ENCODE measurements at places on chromosomes 13 and 19. TPM values are rescaled to one million over a fixed set of nuclear protein-coding genes. Genes with fewer than 3 reads are reported as not detected.

DNA sequence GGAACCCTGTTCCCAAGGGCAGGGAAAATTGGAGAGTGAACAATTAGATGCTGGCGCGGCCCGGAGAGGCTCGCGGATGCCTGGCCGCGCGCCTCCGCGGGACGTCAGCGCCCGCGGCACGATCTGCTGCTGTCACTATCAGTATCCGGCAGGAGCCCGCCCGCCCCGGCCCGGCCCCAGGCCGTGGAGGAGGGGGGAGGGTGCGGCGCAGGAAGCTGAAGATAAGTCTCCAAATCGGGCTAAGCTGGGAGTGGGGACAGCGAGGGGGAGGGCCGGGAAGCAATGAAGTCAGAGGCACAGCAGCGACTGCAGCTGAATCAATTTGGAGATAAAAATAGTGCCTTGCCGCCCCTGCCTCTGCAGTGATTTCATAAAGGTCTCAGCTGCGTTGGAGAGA is 441.5 kb upstream of the KLF12 start:
- H3K4me3 ChIP-seq: peak overlapping the region; percentile 16
- no peak overlapping the region for H3K27ac ChIP-seq

DNA sequence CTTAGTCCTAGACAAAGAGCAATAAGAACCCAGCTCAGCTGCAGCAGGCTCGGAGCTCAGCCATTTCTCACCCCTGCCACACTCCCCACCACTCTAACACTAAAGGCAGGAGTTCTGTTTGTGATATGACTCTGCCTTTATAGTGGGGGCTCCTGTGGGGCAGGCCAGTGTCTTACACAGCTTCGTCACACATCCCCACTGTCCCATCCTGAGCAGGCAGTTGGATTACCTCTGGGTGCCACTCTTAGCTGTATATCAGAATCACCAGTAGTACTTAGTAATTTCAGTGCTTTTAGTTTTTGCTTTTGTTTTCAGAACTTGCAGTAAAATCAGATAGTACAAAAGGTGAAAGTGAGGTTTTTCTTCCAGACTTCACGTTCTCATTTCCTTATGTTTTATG is 16.8 kb downstream of the SAMD4B start:
- no peak overlapping the region for H3K4me3 ChIP-seq
- no peak overlapping the region for H3K27ac ChIP-seq
- no peaks in the 10 kb centered on the region for H3K27me3 ChIP-seq
- H3K36me3 ChIP-seq: peaks cover 77% of the 10 kb centered on the region

DNA sequence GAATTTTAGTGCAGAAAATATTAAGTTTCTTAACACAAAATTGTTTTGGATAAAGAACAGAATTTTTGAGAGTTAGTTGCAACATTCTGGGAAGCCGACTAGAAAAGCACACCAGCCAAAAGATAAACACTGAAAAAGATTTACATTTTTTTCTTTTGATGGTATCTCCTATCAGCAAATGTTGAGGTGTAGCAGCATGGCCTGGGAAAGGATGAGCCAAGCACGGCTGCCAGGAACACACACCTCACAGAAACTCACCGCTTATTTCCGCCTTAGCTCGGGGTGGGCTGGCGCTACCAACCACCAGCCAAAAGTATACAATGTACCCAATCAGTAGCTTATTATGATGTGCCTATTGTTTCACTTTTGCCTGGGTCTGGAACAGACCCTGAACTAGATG is 134.7 kb downstream of the MIPEP start:
- DNase-seq: no peak
- no peaks in the 10 kb centered on the region for H3K4me1 ChIP-seq
- peaks cover 36% of the 10 kb centered on the region for H3K36me3 ChIP-seq
- H3K27me3 ChIP-seq: no peaks in the 10 kb centered on the region
- no peak overlapping the region for H3K4me3 ChIP-seq

DNA sequence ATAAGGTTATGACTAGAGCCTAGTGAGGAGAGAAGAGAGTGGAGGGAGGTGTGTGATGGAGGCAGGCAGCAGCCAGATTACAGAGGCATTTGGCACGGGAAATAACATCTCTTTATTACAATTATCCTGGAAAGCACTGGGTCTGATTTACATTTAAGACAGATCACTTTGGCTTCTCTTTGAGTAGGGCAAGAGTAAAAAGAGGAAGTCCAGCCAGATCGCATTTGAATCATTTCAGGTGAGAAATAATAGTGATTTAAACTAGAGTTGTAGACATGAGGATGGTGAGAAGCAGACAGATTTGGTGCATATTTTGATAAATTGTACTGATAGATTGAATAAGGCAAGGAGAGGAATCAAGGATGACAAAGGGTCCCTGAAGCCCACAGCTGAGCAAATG is 9.6 kb upstream of the SACS start:
- no peak overlapping the region for H3K27ac ChIP-seq
- H3K27me3 ChIP-seq: no peaks in the 10 kb centered on the region
- no peaks in the 10 kb centered on the region for H3K36me3 ChIP-seq
- no peaks in the 10 kb centered on the region for H3K4me1 ChIP-seq

DNA sequence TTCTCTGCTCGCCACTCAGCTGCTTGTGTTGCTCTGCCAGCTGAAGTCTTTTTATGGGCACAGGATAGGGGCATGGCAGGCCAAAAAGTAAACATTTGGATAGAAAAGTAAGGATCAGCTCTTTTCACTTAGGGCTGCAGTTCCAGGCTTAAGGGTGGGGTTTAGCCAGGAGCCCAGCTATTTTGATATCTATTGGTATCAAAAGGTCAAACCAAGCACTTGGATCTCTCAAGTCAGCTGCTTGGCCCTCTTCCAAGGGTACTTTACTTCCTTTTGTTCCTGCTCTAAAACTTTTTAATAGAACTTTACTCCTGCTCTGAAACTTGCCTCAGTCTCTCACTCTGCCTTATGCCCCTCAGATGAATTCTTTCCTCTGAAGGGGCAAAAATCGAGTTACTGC is 55.7 kb upstream of the ABCC4 start:
- no peaks in the 10 kb centered on the region for H3K27me3 ChIP-seq
- peak; percentile 1 for DNase-seq
- no peaks in the 10 kb centered on the region for H3K4me1 ChIP-seq
- H3K4me3 ChIP-seq: no peak overlapping the region

DNA sequence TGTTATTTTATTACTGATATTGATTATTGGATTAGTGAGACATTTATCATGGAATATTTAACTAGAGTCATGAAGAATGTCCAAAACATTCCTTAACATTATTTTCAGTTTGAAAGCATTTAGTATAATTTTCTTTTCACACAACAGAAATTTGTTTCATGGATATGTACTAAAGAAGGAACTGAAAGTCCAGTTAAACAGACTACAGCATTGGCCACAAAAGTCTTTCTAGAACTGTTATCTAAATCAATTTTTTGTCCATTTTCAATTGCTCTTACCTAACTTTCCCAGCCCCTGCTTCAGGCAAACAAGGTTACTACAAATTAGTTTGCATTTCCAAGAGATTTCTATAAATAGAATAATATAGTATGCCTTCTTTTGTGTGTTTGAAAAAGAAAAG is 1018.0 kb upstream of the PCDH20 start:
- no peaks in the 10 kb centered on the region for H3K27me3 ChIP-seq
- H3K27ac ChIP-seq: no peak overlapping the region
- H3K36me3 ChIP-seq: no peaks in the 10 kb centered on the region
- H3K4me3 ChIP-seq: no peak overlapping the region
- H3K4me1 ChIP-seq: no peaks in the 10 kb centered on the region
- DNase-seq: no peak

GRCh38 chr13:23905766-23906165 is 8.5 kb upstream of the C1QTNF9B start:
- no peak for DNase-seq
- peaks cover 28% of the 10 kb centered on the region for H3K27me3 ChIP-seq
- H3K27ac ChIP-seq: no peak overlapping the region
- no peaks in the 10 kb centered on the region for H3K36me3 ChIP-seq
- H3K4me1 ChIP-seq: peaks cover 9% of the 10 kb centered on the region

GRCh38 chr13:48210178-48210577 is 22.8 kb upstream of the ITM2B start:
- no peak overlapping the region for H3K4me3 ChIP-seq

DNA sequence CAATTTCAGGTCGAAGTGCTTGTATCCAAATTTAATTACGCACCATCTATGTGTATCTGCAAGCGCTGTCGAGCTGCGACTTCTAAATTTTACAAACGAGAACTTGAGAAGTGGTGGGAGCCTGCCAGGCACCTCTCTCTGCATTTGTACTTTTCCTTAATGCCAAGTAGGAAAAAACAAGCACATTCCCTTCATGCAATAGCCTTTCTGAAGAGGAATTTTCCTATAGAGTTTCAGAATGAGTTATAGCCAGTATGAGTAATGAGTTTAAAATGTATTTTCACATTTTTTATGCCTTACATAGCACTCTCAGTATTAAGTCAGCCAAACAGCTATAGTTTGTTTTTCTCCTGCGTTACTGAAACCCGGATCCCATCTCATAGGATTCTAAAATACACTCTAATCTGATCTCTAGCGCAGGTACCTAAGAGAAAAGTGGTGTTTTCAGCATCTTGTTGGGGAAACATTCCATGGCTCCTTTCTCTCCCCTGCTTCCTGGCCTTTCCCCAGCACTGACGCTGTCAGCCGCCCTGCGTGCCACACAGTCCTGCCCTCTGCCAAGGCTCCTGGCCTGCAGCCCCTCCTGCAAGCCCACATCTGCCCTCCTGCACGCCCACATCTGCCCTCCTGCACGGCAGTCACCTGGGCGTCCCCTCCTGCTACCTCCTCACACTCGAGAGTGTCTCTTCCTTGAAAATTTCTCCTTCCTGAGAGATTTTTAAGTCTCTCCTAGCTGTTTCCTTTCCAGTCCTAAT is 526.9 kb downstream of the MYO16 start:
- peaks cover 9% of the 10 kb centered on the region for H3K27me3 ChIP-seq
- no peaks in the 10 kb centered on the region for H3K4me1 ChIP-seq
- H3K36me3 ChIP-seq: no peaks in the 10 kb centered on the region
- H3K27ac ChIP-seq: no peak overlapping the region

DNA sequence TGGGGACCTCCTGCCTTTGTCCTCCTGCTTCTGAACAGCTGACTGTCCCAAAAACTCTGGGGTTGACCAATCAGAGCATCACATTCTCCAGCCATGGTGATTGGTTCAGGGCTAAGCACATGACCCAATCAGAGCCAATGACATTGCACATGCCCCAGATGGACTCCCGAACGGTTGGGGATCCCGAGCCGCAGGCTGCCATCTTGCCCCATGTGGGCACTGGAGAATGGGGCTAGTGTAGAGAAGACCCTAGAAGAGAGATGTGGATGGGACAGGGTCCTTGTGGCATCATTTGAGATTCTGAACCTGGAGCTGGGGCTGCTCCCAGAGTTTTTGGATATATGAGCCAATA is 31.3 kb upstream of the PEPD start:
- H3K36me3 ChIP-seq: no peaks in the 10 kb centered on the region
- H3K27ac ChIP-seq: no peak overlapping the region
- H3K4me3 ChIP-seq: no peak overlapping the region
- DNase-seq: peak; percentile 50
- no peaks in the 10 kb centered on the region for H3K27me3 ChIP-seq
- no peaks in the 10 kb centered on the region for H3K4me1 ChIP-seq

GRCh38 chr19:11152318-11153062 is 3.1 kb downstream of the SPC24 start:
- no peaks in the 10 kb centered on the region for H3K27me3 ChIP-seq
- DNase-seq: no peak
- H3K4me3 ChIP-seq: no peak overlapping the region
- H3K36me3 ChIP-seq: no peaks in the 10 kb centered on the region
- H3K4me1 ChIP-seq: peaks cover 12% of the 10 kb centered on the region

DNA sequence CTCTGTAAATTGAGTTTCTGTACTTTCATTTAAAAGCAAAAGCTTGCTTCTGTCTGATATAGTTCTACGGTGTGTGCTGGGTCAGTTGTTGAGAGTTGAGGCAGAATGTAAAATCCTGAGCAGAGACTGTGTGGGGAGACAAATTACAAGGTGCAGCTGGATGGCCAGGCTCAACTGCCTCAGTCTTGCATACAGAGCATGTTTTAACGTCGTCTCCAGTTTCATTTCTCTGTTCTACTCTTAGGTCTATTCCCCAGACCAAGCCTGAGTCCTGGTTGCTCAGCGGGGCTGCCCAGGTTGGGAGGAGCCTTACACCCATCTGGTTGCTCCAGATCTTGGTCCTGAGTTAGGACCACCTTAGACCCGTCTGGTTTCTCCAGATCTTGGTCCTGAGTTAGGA is 54.4 kb upstream of the MEDAG start:
- no peak overlapping the region for H3K27ac ChIP-seq
- H3K4me3 ChIP-seq: no peak overlapping the region
- DNase-seq: no peak
- no peaks in the 10 kb centered on the region for H3K27me3 ChIP-seq

GRCh38 chr13:31090961-31091624 is 70.6 kb downstream of the HSPH1 start:
- H3K36me3 ChIP-seq: no peaks in the 10 kb centered on the region
- H3K4me1 ChIP-seq: peaks cover 5% of the 10 kb centered on the region
- H3K4me3 ChIP-seq: no peak overlapping the region
- no peak for DNase-seq
- no peaks in the 10 kb centered on the region for H3K27me3 ChIP-seq

GRCh38 chr13:114035583-114036531 is 62.0 kb upstream of the C13orf46 start:
- H3K36me3 ChIP-seq: peaks cover 74% of the 10 kb centered on the region
- DNase-seq: no peak
- H3K27me3 ChIP-seq: no peaks in the 10 kb centered on the region
- H3K4me1 ChIP-seq: peaks cover 77% of the 10 kb centered on the region
- no peak overlapping the region for H3K27ac ChIP-seq

GRCh38 chr19:36009220-36009619 is 607 bp upstream of the SYNE4 start:
- no peak overlapping the region for H3K27ac ChIP-seq
- no peaks in the 10 kb centered on the region for H3K36me3 ChIP-seq
- H3K4me1 ChIP-seq: peaks cover 33% of the 10 kb centered on the region
- no peaks in the 10 kb centered on the region for H3K27me3 ChIP-seq

- H3K4me3 ChIP-seq: no peak overlapping the region
- H3K27ac ChIP-seq: peak overlapping the region; percentile 63
- DNase-seq: no peak
These were observed 32.5 kb downstream of the CAPN12 start for GRCh38 chr19:38711726-38712153.

- H3K4me3 ChIP-seq: no peak overlapping the region
- H3K4me1 ChIP-seq: no peaks in the 10 kb centered on the region
- H3K27me3 ChIP-seq: no peaks in the 10 kb centered on the region
- H3K27ac ChIP-seq: no peak overlapping the region
- DNase-seq: no peak
These were observed 11.9 kb upstream of the GGACT start for GRCh38 chr13:100600461-100600860.

ICAM5 gene
- 0.07 TPM for polyA plus RNA-seq

ZNF564 gene
- 11.4 TPM for polyA plus RNA-seq

MBD3L2 gene
- not detected for polyA plus RNA-seq
